SJSA1 (cell line): ENCODE measurements at places on chromosomes 1 and 21.

- no peak for DNase-seq
These were observed 15.3 kb downstream of the GABPA start for GRCh38 chr21:25750085-25750484.

DNA sequence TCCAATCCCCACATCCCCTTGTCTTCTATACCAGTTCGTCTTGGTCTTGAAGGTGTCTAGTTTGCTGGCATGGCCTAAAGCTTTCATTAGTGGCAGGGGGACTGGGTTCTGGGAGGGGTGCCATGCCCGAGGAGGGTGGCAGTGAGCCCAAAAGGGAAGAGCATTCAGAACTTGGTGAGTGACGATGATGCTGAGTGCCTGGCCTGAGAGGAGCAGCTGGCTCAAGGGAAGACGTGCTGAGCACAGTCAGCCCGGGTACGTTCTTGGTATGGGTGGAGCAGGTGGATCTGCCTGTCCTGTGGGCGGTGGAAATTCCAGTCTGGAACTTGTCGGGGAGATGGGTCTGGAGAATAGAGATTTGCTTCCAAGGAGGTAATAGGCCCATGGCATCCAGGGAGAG lies 4.6 kb downstream of the FDPS start:
- no peak for DNase-seq

- no peak for DNase-seq
These were observed 3.9 kb upstream of the IFI44 start for GRCh38 chr1:78645723-78646122.

GRCh38 chr1:42952303-42953001 lies 6.2 kb downstream of the SLC2A1 start:
- DNase-seq = no peak

DNA sequence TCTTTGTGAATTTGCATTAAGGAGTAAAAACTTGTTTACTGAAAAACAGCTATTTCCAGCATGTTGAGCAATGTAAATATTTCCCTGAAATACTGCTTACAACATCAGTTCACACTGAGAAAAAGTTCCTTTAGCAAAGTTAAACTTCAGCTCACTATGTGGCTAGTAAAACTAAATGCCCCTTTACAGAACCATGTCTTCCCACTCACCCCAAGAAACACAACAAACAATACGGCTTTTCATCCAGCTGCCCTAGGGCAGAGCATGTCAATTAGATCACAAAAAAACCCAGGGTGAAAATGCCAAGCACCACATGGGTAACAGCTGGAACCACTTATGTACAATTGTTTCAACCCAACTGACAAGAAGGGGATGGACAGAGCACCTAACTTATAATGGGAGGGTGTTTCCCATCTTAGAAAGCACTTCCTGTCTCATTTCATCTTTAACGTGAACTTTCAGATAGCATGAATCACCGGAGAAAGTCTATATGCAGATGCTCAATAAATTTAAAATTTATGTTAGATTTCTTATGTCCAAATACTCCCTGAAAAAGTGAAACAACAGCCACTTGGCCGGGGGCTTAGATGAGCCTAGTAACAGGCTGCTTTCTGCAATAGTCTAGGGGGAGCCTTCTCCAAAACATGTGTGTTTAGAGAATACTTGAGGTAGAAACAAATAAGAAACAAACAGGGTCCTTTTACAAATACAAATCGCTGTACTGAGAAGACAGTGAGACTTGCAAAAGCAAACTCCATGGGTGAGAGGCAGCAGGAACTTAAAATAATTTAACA lies 6.6 kb downstream of the NID1 start:
- DNase-seq = peak; percentile 54

DNA sequence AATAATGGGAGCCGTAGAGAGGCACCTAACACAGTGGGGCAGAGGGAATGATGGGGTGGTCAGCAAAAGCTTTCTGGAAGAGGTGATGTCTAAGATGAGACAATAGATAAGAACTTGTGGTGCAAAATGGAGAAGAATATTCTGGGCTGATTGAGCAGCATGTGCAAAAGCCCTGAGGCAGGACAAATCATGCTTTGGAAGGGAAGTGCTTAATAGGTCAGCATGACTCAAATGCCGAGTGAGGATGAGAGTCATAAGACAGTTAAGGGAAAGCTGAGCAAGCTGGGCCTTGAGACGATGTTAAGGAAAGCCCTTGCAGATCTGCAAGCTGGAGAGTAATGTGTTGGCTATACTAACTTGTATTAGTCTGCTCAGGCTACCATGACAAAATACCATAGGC lies 37.3 kb upstream of the ASB17 start:
- DNase-seq = no peak

- DNase-seq = no peak
These were observed 21.4 kb downstream of the SOX13 start for GRCh38 chr1:204094313-204094729.

DNA sequence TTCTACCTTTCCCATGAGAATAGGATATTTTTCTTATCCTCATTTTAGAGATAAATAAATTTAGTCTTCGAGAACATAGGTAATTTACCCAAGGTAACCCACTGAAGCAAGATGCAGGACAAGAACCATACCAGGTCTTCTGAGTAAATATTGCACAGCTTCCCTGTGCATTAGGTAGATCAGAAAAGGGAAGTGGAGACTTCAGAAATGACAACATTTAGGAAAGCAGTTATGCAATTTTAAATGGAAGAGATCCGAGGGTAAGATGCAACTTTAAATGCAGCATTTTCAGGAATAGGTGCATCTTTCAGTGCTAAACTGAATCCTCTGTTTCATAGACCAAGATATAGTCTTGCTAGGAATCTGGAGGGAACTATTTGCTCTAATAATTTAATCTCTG lies 206.4 kb upstream of the SGIP1 start:
- DNase-seq = no peak

DNA sequence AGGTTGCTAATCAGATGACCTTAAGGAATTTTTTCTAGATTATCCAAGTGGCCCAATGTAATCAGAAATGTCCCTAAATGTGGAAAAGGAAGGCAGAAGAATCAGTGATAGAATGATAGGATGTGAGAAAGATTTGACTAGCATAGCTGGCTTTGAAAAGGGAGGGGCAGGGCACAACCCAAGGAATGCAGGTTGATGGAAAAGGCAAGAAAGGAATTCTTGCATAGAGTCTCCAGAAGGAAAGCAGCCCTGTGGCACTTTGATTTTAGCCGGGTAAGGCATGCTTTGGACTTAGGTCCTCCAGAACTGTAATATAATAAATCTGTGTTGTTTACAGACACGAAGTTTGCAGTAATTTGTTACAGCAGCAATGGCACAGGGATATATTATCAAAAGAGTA lies 375.7 kb upstream of the B3GALT2 start:
- DNase-seq = no peak

- DNase-seq = no peak
These were observed 9.7 kb downstream of the PTGS2 start for GRCh38 chr1:186670297-186671135.

DNA sequence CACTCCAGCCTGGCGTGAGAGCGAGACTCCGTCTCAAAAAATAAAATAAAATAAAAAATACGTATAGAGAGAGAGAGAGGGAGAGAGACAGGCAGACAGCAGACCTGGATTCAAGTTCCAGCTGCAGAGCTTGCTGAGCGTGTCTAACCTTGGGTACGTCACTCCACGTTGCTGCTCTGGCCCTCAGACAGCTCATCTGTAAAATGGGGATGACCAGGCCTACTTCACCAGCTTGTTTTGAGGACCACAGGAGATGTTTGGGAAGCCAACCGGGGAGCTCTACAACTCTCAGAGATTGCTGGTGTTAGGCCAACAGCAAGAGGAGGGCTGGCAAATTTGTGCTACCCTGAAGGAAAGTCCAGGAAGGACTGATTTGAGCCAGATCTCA lies 499 bp upstream of the TRAF5 start:
- no peak for DNase-seq

- DNase-seq = no peak
These were observed 7.7 kb upstream of the ATP1A1 start for GRCh38 chr1:116365353-116365780.

GRCh38 chr1:35888255-35888654 lies 5.2 kb downstream of the AGO1 start:
- DNase-seq = no peak

GRCh38 chr1:243286409-243287122 lies 30.7 kb downstream of the SDCCAG8 start:
- no peak for DNase-seq

- no peak for DNase-seq
These were observed 34.4 kb downstream of the WLS start for GRCh38 chr1:68197891-68198290.

- DNase-seq = no peak
These were observed 30.8 kb upstream of the KIF1B start for GRCh38 chr1:10179406-10180091.

DNA sequence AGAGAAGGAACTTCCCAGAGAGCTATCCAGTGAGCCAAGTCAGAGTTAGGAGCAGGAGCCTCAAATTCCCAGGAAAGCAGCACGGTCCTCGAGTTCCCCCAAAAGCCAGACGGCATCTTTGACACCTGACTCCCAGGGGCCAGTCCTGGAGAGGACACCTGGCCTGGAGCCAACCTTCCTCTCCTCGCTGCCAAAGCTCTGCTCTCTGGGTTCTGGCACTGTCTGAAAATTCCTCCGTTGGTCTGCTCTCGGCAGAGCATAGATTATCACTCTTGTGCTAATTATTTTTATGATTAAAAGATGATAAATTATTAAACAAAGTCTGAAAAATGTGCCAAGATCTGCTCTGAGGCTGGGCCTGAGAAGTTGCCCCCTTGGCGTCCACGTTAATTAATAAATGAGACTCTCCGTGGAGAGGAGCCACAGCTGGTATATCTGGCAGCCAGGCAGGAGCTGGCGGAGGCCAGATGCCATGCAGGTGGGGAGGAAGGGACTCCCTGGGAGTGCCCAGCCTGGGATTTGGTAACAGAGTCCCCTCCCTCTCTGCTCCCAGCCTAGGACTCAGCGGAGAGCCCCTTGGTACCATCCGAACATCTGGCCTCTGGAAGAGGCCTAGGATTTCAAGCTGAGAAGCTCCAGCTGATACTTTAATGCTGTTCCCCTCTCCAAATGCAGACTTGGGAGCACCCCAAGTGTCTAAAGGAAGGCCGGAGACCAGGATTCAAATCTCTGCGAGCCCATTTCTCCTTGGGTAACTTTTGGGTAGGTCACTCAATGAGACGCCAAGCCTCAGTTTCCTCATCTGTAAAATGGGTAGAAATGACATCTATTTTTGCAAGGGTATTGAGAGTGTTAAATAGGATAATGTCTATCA lies 163.7 kb upstream of the POU3F1 start:
- no peak for DNase-seq

- DNase-seq = no peak
These were observed 25.0 kb downstream of the SASS6 start for GRCh38 chr1:100107696-100108095.

GRCh38 chr1:3612123-3612522 lies 815 bp upstream of the MEGF6 start:
- no peak for DNase-seq

DNA sequence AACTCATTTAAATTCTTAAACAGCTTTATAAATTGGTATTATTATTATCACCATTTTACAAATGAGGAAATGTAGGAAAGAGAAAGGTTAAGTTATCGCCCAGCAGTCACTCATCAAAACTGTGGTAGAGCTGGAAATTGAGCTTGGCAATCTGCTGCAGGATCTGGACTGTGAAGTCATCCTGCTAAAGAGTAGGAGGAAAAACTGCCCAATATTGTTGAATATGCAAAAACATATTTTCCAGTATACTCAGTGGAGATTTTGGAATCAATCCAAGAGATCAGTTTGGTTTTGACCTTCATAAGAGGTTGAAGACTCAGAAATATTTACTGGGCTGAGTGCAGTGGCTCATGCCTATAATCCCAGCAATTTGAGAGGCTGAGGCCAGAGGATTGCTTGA lies 16.9 kb upstream of the RC3H1 start:
- no peak for DNase-seq

GRCh38 chr1:50278961-50279360 lies 144.3 kb downstream of the DMRTA2 start:
- no peak for DNase-seq

DNA sequence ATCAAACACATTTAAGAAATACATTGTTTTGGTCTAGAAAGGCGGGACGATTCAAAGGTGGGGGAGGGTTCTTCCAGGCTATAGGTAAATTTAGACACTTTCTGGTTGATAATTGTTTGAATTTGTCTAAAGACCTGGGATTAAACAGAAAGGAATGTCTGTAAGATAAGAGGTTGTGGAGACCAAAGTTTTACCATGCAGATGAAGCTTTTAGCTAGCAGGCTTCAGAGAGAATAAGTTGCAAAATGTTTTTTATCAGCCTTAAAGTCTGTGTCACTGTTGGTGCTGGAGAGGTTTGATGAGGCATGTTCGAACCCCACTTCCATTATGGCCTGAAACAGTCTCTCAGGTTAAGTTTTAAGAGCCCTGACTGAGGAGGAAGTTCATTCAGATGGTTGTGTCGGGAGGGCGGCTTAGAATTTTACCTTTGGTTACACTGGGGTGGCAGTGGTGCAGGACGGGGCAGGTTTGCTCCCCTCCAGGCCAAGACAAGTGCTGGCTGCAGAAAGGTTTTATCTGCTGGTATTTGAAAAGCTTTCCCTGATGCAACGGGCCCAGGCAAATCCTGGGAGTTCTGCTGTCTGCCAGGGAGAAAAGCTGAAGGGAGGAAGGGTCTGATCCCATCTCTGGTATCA lies 16.0 kb upstream of the SLC2A5 start:
- no peak for DNase-seq

GRCh38 chr1:205711105-205712048 lies 31.1 kb upstream of the SLC45A3 start:
- DNase-seq = peak; percentile 68
